ENCODE measurements at places on chromosomes 3 and 15.

DNA sequence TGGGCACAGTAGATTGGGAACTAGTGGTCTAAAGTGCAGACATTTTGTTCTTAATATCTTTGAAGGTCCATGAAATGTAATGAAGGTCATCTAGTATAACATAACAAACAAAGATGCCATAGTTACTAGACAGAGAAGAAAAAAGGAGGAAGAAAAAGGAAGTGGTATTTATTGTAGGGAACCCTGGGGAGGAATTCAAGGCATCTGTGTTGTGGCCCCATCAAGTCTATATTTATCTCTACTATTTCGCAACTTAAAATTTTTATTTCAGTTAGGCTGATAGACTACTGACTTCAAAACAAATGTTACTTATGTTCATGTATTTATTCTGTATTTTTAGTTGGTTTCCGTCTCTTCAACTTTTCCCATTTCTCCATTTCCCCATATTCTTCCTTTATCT is 48.9 kb upstream of the ZDHHC23 start:
- no peak for DNase-seq

DNA sequence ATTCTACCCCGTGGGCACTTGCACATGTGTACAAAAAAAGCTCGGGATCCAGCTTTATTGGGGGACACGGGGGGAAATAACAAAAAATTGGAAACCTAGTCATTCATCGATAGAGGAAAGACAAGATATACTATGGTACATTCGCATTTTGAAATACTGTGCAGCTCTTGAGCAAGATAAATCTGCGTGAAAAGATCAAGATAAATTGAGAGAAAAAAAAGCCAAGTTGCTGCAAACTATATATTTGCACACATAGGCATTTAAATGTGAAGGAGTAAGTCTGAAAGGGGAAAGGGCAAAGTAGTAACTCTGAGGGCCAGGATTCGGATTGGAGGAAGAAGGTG is 620 bp upstream of the UBR1 start:
- no peak for DNase-seq

- DNase-seq: no peak
Measured at GRCh38 chr15:92068121-92068520, 214.6 kb downstream of the SLCO3A1 start.

DNA sequence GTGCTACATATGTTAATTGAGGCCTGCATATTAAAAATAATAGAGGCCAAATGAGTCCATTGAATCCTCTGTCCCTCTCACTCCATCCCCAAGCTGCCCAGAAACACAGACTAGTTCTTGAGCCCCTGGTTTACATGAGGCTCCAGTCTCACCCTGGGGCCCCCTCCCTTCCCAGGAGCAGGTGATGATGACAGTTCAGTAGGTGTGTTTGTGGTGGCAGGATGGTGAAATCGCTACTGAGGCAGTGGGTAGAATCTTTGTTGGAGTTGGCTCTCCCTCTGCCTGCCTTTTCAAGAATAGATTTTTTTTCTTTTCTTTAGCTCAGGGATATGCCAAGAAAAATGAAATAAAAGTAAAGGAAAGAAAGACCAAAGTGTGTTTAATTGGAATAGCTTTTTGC is 288.7 kb downstream of the EPHB1 start:
- DNase-seq: no peak

DNA sequence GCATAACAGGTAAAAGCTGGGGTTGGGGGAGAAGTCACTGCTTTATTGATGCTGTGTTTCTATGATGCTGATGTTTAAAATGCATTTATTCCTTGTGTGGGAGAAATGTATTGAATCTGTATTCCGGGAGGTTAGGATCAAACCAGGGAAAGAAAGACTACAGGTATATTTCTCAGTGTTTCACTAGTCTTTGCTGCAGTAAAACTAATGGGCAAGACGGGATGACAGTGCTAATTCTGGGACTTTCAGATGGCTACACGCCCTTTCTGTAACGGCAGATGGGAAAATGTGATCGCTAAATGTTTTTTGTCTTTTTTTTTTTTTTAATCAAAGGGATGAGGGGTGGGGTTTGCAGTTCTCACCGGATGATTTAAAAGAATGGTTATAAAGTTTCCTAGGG is 393 bp downstream of the CNTN6 start:
- DNase-seq: no peak

GRCh38 chr15:61106044-61106834 is 122.9 kb downstream of the RORA start:
- DNase-seq: no peak

DNA sequence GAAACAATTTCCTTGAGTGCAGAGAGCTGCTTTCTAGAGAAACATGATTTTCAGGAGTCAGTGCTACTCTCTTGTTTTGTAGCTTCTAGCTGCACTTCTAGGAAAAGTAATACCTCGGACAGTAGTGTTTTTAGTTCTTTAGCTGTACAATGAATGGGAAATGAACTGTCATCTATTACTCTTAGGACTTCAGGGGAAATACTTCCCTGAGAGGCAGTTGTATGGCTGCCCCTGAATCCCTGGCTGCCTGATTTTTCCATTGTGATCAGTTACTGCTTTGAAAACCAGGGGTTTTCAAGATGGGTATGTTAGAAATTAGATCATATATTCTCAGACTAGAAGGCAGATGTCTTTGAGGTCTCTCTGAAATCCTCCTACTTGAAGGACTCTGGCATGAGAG is 200.3 kb upstream of the SEMA6D start:
- DNase-seq: no peak

GRCh38 chr3:194886836-194887235 is 201.2 kb downstream of the FAM43A start:
- DNase-seq: no peak

DNA sequence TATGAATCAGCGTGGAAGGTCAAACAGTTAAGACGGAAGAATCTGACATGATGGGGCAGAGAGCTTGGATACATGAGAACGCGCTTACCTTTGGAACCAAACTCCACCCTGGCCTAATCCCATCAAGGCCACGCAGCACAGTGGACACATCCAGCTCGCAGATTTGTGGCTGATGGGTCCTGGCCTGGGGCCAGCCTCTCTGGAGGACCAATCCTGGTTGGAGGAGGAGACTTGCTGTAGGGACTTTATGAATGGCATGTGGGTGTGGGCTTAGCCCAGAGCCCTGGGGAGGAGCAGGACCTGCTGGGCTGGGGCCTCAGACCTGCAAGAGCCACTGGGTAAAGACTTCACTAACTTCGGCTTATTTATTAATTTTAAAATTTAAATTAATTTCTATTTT is 73.4 kb upstream of the ANKRD34C start:
- DNase-seq: no peak

DNA sequence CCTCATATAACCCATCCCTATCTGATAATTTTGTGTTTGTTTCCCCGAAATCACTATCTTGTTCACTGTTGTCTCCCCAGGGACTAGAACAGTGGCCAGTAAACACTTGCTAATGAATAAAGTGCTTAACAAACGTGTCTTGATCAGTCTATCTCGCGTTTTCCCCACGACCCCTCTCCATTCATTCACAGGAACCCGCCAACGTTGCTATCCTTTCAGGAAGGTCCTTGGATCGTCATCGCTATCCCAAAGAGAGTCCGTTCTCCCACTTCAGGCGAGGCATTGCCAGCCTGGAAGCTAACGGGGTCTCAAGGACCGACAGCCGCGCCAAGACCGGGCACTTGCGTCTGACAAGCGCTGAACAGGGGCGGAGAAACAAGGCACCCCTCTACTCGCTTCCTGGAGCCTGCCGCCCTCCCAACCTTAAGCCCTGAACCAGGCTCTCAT is 344 bp downstream of the LINS1 start:
- no peak for DNase-seq

GRCh38 chr3:113668015-113668414 is 28.4 kb downstream of the USF3 start:
- DNase-seq: no peak

DNA sequence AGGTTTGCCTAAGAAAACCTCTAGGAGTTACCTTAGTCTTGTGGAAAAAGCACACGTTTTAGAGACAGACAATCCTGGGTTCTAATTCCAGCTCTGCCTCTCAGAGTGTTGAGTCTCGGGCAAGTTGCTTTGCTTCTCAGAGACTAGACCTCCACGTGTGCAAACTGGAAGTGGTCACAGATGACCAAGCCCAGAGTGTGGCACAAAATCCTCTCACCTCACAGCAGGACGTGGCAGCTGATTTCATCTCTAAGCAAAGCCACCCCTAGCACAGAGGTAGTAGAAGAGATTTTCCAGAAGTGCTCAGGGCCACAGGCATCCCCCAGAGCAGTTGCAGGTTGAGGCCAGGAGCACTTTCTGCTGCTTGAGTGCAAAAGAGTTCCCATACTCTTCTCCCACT is 79.2 kb downstream of the CD47 start:
- DNase-seq: no peak

DNA sequence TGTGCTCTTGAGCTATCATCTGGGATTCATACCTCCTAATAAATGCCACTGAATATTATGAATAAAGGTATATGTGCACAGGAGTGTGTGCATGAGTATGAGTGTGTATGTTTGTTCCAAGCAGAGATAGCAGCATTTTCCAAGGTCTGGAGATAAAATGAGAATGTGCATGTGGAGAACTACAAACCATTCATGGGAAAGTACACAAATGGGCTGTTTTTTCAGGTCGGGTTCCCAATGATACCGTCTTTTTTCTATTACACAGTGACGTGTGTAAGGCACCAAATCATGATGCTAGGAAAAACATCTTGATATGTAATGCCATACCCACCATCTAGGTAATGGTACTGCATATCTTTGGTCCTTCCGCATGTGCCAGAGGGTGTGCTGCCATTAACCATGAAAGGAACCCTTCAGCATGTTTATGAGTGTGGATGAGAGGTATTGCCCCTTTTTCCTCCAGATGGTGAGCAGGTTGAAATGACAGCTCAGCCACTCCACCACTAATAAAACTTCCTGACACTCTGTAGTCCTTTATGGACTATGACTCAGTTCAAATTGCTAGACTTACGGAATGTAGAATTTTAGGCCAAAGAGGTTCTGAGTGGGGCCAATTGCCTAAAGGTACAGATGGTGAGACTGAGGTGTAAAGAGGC is 36.4 kb upstream of the COPB2 start:
- DNase-seq: no peak

GRCh38 chr3:65628978-65629377 is 409.7 kb downstream of the MAGI1 start:
- DNase-seq: no peak

GRCh38 chr3:138465925-138466324 is 31.5 kb downstream of the ESYT3 start:
- DNase-seq: no peak

GRCh38 chr3:44058022-44058867 is 183.4 kb upstream of the TOPAZ1 start:
- no peak for DNase-seq

DNA sequence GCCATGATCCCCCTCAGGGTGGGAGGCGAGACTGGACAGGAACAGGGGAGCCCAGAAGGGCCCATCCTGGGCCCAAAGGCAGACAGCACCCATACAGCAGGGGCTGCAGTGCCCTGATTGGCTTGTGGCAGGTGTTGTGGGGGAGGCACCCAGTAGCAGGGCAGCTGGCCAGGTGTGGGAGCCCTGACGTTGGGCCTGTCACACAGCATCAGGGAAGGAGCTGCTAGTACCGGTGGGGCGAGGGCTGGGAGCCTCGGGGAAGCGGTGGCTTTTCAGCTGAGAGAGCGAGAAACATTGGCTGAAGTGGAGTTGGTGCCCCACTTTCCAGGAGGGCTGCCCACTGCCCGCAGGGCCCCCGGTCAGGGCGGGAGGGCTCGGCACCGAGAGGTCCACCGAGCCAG is 19.7 kb upstream of the CYP11A1 start:
- no peak for DNase-seq

DNA sequence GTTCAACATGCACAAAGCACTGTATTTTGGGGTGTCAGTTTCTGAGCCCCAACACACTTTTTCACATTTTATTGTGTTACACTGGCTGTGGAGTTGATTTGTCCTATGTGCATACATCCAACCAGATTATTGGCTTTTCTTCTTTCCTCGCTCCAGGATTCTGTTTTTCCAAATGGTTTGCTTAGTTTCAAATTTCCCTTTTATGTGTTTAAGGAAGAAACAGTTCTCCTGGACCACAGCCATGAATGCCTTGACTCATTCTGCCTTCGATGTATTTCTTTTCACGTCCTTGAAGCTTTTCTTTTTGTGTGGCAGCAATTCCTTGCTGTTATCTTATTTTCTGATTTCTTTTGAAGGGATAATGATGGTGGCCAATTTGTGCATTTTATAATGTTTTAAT is 53.8 kb downstream of the CACNA2D3 start:
- DNase-seq: no peak

DNA sequence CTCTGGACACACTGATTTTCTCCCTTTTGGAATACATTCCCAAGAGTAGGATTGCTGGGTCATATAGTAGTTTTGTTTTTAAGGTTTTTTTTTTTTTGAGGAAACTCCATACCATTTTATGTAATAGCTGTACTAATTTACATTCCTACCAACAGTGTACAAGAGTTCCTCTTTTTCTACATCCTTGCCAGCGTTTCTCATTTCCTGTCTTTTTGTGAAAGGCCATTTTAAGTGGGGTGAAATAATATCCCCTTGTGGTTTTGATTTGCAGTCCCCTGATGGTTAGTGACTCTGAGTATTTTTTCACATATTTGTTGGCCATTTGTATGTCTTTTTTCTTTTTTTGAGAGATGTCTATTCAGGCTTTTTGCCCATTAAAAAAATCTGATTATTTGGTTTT is 1205.5 kb downstream of the ROBO1 start:
- no peak for DNase-seq

GRCh38 chr3:49785565-49786356 is 581 bp downstream of the IP6K1 start:
- no peak for DNase-seq

DNA sequence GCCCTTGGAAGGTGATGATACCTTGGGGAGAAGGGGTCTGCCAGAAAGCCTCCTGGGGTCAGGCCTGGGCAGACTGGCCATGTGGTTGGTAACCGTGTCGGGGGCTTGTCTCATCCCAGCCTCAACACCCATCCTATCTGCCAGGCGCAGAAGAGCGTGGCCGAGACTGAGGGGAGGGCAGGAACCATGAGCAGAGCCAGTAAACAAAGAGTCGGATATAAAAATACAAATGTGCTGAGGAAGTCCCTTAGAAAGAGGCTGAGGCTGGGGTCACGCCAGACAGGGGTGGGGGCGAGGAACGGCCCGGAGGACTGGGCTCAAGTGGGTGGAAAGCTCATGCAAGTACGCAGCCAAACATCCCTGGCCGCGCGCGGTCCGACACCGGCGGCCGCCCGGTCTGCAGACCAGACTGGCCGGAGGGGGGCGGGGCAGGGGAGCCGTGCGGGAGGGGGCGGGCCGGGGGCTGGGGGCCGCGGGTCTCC is 1.9 kb downstream of the CAMK2N2 start:
- no peak for DNase-seq

- DNase-seq: no peak
Measured at GRCh38 chr15:92079047-92079446, 225.5 kb downstream of the SLCO3A1 start.

GRCh38 chr3:171101982-171102641 is 75.6 kb upstream of the SLC2A2 start:
- DNase-seq: no peak

DNA sequence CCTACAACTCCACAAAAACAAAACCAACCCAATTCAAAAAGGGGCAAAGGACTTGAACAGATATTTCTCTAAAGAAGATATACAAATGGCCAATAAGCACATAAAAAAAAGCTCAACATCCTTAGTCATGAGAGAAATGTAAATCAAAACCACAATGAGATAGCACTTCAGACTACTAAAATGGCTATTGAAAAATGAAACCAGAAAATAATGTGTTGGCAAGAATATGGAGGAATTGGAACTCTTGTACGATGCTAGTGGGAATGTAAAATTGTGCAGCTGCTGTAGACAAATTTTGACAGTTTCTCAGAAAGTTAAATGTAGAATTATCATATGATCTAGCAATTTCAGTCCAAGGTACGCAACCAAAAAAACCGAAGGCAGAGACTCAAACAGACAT is 29.0 kb downstream of the KY start:
- no peak for DNase-seq

GRCh38 chr3:149717391-149718056 is 34.8 kb downstream of the COMMD2 start:
- no peak for DNase-seq
